ENCODE measurements at places on chromosomes 1 and 21.

- no peak for DNase-seq
Measured at GRCh38 chr21:15152591-15152990, 87.8 kb upstream of the NRIP1 start.

- no peak for DNase-seq
Measured at GRCh38 chr1:20884513-20884912, 97.4 kb upstream of the HP1BP3 start.

DNA sequence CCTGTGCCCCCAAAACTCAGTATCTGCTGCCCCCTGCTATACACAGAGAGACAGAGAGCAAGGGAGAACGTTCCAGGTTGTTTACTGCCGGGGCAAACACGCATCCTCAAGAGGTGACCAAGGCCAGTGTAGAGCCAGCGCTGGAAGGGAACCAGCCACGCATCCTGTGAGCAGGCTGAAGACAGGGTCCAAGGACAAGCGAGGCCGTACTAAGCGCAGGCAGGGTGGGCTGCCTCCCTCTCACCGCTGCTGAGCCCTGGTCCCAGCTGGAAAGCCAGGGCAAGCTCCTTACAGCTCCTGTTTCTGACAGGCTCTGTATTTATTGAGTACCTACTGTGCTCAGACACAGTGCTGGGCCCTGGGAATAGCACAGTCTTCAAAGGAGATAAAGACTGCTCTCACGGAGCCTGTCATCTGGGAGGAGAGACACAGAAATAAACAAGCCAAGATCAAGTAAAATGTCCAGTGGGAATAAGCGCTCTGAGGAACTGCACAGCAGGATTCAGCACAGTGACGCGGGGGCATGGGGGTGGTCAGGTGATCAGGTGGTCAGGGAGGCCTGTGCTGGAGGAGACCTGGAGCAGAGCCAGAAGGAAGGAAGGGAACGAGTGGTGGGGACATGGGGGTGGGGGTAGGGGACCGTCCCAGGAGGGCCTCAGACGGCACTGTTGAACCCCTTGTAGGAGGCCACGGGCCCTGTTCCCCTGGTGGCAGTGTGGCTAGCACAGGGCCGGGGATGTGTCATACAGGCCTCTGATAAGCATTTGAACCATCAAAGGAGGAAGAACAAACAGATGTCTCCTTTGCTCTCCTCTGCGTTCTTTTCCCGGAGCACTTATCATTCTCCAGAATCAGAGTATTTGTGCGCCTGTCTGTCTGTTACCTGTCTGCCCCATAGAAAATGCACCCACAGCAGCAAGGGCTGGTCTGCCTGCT, 37.8 kb upstream of the EFHD2 start:
- DNase-seq = no peak

DNA sequence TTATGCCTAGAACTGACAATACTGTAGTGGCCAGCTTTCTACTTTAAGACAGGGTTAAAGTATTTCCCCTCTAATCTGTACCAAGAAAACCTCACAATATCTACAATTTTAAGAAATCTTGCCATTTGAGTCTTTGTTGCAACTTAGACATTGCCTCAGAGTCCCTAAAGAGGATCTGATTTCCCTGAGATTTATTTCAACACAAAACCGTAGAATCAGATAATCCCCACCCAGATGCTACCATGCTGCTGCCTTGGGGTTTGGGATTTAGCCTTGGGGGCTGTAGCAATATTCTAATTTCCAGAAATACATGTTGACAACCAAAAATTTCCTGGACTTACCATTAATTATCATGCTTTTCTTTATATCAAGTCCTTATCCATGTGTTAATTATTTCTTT, 50.3 kb upstream of the DENND1B start:
- DNase-seq = no peak

DNA sequence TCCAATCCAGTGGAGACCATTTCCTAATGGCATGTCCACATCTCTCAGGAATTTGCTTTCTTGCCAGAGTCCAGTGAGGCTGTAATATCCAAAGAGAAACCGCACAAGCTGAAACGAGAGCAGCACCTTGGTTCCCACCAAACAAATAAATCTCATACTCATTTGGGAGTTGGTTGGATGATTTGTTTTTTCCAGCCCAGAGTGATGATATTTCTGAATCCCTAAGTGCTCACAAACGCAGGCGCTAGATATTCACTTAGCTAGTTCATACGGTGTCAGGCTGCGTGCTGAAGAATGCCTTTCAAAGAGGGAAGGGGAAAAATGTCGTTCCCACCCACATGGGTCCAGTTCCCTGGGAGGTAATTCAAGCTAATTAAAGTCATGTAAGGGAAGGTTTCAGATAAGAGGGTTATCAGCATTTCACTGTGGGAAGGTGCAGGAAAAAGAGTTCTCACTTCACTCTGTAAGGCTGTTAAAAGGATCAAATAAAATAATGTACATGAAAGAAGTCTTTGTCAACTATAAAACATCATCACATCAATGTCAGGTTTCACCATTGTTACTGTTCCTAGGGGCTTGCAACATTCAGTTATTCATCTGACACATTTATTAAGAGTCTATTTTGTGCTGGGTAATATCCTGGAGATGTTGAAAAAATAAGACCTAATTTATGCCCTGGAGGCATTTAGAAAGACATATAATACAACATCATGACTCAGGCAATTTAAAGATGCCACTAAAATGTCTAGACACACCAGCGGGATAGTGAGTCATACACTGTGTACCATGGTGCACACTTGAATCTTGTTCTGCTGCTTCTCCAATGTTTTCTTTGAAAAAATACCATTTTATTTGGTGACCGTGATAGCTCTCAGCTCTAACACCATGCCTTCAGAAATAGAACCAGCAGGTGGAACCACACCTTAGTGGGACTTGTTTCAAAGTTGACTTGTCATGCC, 19.3 kb downstream of the DPT start:
- peak; percentile 59 for DNase-seq

GRCh38 chr1:220655509-220655908, 34.7 kb upstream of the C1orf115 start:
- no peak for DNase-seq

- DNase-seq = no peak
Measured at GRCh38 chr1:46370214-46370633, 23.9 kb upstream of the FAAH start.

DNA sequence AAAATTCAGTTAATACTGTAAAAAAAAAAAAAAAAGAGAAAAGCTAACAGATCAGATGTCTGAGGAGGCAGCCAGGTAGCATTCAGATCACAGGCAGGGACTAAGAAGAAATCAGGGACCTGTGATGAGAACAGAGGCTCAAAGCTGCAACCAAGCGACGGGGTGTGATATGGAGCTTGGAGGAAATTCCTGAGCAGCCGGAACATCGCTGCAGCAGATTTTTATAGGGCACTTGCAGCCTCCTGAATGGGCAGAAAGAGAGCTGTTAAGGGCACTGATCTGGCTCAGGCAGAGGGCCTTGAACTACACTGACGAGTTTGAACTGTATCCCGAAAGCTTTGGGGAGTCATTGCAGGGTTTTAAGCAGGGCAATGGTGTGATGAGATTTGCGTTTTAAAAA, 315.4 kb downstream of the ADGRL2 start:
- DNase-seq = no peak

GRCh38 chr1:74193908-74194307, 4.1 kb downstream of the LRRIQ3 start:
- no peak for DNase-seq

GRCh38 chr1:69569175-69569541, 1.4 kb downstream of the LRRC7 start:
- DNase-seq = no peak

Measured in HTR-8/SVneo (cell line).